BJ (cell line): ENCODE measurements at places on chromosomes 3 and 15. TPM values are rescaled to one million over a fixed set of nuclear protein-coding genes. Genes with fewer than 3 reads are reported as not detected.
A peak's percentile ranks its signal among the peaks of the same experiment; 100 is the strongest.

DNA sequence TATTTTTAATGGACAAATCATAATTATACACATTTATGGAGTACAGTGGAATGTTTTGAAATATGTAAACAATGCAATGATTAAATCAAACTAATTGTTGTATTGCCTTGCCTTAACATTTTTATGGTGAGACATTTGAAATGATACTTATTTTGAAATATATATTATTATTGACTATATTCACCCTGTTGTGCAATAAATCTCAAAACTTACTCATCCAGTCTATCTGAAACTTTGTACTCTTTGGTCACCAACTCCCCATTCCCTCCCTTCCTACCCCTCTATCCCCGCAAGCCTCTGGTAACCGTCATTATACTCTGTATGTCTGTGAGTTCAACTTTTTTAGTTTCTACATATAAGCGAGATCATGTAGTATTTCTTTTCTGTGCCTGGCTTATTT, 74.7 kb upstream of the GOLGA6B start:
- DNase-seq, result no peak

DNA sequence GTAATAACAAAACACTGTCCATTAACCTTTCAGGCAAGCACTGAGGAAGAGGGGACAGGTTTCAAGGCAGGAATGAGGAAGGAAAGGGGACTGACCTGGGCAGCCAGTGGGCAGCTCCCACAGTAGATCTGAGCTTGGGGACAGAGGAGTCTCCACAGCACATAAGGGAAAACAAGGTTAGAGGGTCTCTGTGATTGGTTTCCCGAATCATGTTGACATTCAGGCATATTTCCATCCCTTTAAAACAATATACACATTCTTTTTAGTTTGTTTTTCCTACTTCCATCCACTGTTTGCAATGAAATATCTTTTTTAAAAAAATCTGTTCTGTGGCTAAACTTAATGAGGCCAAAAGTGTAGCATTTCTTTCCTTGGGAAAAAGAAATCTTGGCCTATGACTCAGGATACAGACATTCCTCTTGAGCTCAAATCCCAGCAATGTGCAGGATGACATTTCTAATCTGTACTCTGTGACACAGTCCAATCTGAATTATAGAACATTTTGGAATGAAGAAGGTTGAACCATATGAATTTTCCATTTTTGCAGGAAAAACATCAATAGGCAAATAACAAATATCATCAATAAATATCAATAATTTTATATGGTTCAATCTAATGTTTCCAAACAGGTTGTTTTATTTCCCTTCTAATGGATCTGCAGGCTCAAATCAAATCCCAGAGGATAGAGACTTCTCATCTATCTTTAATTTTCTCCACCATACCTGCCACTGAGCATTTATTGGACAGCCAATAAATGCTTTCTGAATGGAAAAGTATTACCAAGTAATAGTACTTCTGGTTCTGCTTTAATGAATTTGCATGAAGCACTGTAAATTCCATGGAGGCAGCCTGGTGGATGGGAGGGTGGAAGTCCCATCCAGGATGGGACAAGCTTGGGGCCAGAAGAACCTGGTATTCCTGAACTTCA, 54.1 kb downstream of the ITGB5 start:
- peak; percentile 81 for DNase-seq

DNA sequence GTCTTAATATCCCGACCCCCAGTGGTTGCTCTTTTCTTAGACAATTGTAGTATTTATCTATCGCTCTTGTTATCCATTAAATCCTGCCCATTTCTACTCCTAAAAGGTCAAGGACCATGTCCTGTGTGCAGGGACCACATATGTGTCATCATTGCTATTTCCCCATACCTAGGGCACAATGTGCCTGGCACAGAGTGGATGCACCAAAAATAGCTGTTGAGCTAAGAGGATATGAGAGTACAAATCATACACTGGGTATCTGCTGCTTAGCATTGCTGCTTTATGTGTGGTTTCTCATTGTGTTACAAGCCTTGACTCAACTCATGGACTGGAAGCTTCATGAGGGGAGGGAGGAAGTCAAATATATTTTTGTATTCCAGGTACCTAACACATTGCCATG, 3.4 kb upstream of the MITF start:
- DNase-seq, result no peak

- DNase-seq, result no peak
These were observed 140.0 kb downstream of the PDZRN3 start for GRCh38 chr3:73484656-73485248.

- DNase-seq, result no peak
These were observed 20.3 kb downstream of the FBLN2 start for GRCh38 chr3:13569201-13569600.

GRCh38 chr3:38575279-38575843, 74.1 kb downstream of the SCN5A start:
- DNase-seq, result no peak

DNA sequence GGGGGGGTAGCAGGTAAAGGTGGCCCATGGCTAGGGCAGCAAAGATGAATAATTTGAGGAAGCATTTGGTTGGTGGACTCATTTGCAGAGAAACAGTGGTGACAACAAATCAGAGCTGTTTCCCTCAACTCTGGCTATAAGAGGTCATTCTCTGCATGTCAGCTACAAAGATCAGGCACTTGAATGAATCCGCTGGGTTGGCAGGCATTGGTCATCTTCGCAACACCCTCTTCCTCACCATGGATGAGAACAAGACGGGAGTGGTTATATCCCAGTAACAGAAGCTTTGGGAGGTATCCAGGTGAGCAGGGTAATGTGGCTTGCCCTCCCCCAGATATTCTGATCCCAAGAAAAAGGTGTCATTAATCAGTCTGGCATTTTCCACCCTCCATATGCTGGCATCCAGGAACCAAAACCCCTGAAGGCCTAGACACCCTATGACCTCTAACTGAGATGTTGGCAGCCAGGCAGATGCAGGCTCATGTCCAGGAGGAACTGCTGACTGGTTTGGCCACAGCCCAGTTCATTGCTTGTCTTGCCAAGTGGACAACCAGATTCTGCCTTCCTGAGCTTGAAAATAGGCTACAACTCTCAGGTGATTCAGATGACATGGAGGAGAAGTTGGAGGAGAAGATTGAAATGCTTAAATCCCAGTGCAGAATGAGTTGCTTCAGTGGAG, 108.9 kb upstream of the TRIM42 start:
- no peak for DNase-seq

GRCh38 chr15:85706779-85707518, 87.8 kb downstream of the KLHL25 start:
- DNase-seq, result no peak

GRCh38 chr15:77144026-77144425, 73.1 kb upstream of the TSPAN3 start:
- DNase-seq, result no peak

SLC6A11 gene
- polyA plus RNA-seq, result not detected in 2 replicates

TRPM1 gene
- 0.18 and 0.44 TPM in 2 replicates for polyA plus RNA-seq

NR2E3 gene
- 0.04 TPM in 1 of 2 replicates, not detected in the other for polyA plus RNA-seq

CPNE9 gene
- not detected in 2 replicates for polyA plus RNA-seq

ENTPD3 gene
- polyA plus RNA-seq, result 0.07 TPM in 1 of 2 replicates, not detected in the other

LIPH gene
- 0.17 and 0.20 TPM in 2 replicates for polyA plus RNA-seq
